ENCODE measurements at places on chromosomes 11 and 22.
A peak's percentile ranks its signal among the peaks of the same experiment; 100 is the strongest.

GRCh38 chr11:72446929-72447769 is 12.8 kb upstream of the CLPB start:
- DNase-seq, result no peak

DNA sequence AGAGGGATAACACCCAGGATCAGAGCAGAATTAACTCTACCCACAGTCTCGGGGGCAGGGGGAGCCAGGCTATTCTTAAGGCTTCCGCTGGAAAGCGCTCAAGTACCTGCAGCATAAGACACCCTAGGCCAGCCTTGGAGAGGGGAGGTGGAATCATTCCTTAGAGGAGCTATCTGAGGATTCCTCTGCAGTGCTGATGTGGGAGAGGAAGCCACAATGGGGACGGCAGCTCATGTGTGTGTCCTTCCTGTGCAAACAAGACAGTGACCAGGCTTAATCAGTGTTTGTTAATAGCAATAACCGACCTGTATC is 382.2 kb upstream of the CADM1 start:
- no peak for DNase-seq

GRCh38 chr11:125274774-125275173 is 110.2 kb downstream of the PKNOX2 start:
- no peak for DNase-seq

GRCh38 chr11:94928117-94928990 is 45.0 kb downstream of the CWC15 start:
- no peak for DNase-seq

GRCh38 chr11:1667121-1667850 is 29.7 kb upstream of the KRTAP5-6 start:
- no peak for DNase-seq

DNA sequence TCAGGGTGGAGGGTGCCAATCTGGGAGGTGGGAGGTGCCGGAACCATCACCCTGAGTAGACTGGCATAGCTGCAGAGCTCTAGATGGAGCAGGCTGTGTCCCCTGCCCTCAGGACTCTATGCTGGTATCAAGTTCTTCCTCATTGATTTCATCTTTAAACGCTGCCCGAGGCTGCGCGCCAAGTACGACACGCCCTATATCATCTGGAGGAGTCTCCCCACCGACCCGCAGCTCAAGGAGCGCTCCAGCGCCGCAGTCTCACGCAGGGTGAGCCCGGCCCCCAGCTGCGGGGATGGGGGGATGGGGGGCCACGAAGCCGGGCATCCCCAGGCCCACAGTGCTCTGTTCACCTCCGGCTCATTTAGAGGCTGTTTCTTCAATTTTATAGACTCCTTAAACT is 52.5 kb downstream of the GRAMD4 start:
- DNase-seq, result no peak

- DNase-seq, result no peak
Measured at GRCh38 chr11:6587360-6587953, 16.0 kb downstream of the RRP8 start.

DNA sequence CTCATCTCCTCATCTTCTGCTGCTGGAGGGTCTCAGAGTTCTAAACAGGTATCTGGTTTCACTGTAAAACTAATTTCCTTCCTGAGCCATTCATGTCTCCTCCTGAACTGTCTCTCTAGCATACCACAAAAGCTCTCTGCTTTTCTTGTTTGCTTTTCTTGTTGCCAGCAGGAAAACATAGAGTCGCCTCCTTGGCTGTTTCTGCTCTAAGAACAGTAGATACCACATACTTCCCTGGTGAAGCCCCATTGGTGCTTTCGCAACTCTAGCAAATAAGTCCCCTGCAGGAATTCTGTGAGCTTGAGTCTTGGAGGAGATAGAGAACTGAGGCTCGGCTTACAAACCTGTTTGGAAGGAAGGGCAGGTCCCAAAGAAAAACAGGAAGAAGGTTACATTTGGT is 7.0 kb downstream of the DIXDC1 start:
- no peak for DNase-seq

- DNase-seq, result peak; percentile 52
Measured at GRCh38 chr22:36277482-36278291, 24.8 kb downstream of the APOL1 start.

DNA sequence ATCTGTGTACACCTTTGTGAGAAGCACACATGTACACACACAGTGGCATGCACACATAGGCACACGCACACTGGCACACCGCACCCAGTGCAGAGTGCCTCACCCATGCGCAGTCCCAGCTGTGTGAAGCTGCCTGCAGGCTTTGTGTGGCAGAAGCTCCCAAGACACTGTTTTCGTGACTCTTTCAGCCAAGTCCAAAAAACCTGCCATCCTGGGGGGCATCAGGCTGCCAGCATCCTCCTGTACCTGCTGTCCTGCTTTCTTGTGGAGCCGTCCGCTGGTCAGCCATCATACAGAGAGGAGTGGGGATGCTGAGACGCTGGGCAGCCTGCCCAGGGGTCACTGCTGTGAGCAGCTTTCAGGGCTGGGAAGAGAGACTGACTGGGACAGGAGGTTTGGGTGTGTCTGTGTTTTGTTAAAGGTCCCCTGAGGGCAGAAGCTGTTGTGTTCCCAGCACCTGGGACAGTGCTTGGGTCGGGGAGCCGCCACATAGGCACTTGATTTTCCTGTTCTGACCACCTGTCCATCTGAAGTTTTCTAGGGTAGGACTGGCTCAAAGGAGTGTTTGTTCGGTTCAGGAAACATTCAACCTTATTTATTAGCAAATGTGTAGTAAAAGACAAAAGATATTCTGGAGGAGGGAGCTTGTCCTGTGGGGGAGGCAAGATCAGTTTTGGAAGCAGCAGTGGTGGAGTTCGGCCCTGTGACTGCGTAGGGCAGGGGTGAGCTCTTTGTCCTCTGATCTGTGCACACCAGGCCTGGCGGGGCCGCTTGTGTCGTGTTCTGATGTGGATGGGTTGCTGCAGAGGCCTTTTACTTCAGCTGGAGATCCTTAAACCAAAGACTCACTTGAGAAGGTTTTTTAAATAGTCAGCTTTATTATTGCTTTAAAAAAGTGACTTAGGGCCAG is 29.7 kb downstream of the AP2A2 start:
- no peak for DNase-seq

GRCh38 chr22:45312415-45312814 is 2.7 kb downstream of the FAM118A start:
- no peak for DNase-seq

- no peak for DNase-seq
Measured at GRCh38 chr11:47148270-47148669, 28.4 kb downstream of the ARFGAP2 start.

GRCh38 chr11:72040491-72041363 is 39.6 kb downstream of the NUMA1 start:
- DNase-seq, result peak; percentile 43

DNA sequence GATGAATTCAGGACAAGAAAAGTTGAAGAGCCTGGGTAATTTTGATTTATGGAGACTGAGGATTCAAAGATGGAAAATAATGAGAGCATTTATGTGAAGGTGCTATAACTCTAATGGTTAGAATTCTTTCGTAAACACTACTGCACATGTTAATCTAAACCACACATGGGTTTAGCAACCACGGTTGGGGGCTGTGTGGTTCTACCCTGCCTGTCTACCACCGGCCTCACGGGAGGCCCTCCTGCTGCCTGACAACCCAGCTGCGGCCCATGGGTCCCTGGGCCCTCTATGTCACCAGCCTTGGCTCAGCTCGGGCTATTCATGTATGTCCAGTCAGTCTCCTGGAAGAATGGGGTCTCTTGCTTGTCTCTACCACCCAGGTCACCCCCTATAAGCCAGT is 68.5 kb upstream of the ARFGAP3 start:
- DNase-seq, result no peak

- no peak for DNase-seq
Measured at GRCh38 chr11:15806217-15806616, 550.1 kb downstream of the SOX6 start.

GRCh38 chr22:32584650-32585049 is 110.0 kb downstream of the FBXO7 start:
- DNase-seq, result no peak

DNA sequence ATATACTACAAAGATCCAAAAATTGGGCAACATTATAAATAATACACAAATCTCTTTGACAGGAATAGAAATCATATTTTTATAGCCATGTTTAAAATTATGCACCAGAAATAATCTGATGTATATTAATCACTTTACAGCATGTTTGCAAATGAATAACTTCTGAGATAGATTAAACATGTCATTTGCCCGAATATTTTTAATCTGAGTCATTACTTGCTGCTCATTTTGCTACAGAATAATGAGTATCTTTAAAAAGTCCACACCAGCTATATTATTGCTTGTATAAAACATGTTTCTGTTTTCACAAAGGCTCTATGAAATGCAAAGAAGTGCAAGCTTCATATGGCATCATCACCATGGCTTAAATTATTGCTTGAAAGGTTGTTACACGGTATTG is 336.8 kb downstream of the GUCY1A2 start:
- DNase-seq, result no peak

DNA sequence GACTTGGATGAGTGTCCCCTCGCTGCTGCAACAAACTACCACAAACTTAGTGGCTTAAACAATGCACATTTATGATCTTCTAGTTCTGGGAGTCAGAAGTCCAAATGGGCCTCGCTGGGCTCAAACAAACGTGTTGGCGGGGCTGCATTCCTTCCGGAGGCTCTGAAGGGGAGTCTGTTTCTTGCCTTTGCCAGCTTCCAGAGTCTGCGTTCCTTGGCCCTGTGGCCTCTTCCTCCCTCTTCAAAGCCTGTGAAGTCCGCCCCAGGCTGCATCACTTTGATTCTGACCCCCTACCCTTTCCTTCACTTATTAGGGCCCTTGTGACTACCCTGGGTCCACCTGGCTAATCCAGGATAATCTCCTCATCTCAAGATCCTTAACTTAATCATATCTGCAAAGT is 80.3 kb upstream of the NECTIN1 start:
- DNase-seq, result no peak

DNA sequence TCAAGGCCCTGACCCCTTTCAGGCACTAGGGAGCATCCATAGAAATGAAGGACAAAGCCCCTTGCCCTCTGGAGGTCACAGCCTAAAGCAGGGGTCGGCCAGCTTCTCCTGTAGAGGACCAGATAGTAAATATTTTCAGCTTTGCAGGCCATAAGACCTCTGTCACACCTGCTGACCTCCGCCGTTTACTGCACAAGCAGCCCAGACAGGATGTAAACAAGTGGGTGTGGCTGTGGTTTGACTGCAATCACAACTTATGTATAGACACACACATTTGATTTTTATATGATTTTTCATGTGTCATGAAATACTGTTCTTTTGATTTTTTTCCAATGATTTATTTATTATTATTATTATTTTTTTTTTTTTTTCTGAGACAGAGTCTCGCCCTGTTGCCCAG is 34.3 kb downstream of the KIAA1671 start:
- DNase-seq, result no peak

- no peak for DNase-seq
Measured at GRCh38 chr11:131889146-131889577, 518.7 kb downstream of the NTM start.

- no peak for DNase-seq
Measured at GRCh38 chr11:47924184-47924691, 56.1 kb upstream of the PTPRJ start.

GRCh38 chr22:27094633-27095308 is 437.4 kb downstream of the MIAT start:
- DNase-seq, result no peak
